BJ (cell line): ENCODE measurements at places on chromosomes 2 and 18.

- no peak for DNase-seq
These were observed 28.4 kb upstream of the NABP1 start for GRCh38 chr2:191649519-191649918.

- DNase-seq: no peak
These were observed 90.5 kb downstream of the LRATD1 start for GRCh38 chr2:14722904-14723570.

DNA sequence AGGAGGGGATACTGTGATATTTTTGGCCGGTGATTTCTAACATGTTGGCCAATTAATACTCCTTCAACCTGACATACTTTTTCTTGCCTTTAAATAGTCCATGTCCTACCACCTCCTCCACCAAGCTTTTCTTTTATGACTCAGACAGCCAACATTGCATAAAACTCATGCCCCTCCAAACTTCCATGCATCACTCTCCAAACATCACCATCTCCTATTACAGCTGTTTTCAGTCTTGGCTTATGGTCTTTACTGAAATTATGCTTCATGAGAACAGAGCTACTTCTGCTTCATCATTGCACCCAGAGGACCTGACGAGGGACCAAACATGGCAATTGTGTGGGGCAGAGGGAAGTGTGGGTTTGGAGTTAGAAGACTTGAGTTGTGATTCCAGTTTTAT, 305.4 kb downstream of the LPIN1 start:
- DNase-seq: no peak

DNA sequence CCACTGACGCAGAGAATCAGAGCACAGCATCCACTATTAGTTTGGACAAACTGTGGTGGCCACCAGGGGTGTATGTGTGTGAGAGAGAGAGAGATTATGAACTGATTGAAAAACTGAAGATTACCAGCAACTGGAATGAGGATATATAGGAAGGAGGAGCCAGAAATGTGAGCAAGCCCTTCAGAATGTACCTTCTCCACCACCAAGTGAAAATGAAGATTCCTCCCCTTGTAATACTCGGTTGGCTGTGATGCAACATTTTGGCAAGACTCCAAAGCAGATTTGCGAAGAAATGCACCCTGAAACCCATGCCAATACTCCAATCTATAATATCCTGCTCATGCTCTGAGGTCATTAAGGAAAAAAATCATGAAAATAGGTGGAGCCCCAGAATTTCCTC, 121.2 kb upstream of the SLC35G4 start:
- no peak for DNase-seq

DNA sequence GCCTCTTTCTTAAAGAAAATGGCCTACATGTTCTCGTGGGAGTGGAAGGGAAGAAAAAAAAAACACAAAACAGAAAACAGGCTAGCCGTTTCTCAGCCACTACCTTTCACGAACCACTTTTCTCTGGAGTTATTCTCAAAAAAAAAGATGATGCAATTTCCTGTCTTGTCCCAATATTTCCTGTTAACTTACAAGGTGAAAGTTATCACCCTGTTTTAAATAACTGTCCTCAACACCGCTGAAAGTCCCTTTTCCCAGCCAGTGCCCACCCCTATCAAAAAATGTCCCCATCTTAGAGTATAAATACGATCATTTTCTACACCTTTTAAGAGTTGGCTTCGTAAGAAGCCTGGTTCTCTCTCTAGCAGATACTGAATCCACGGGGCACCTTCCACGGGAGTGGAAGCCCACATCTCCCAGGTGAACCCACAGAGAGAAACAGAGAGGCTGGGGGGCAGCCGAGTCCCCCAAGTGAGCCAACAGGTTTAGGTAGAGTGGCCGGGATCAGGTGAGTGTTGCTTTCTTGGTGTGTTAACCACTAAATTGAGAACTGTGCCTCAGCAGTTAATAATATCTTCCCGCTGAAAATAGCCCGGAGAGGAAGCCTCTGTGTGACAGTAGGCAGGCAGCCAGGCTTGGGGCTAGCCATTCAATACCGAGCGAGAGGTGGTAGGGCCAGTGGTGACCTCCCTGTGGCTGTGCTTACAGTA, 15.9 kb downstream of the SMAD7 start:
- no peak for DNase-seq

GRCh38 chr2:151363709-151364108, 6.3 kb downstream of the TNFAIP6 start:
- DNase-seq: no peak

DNA sequence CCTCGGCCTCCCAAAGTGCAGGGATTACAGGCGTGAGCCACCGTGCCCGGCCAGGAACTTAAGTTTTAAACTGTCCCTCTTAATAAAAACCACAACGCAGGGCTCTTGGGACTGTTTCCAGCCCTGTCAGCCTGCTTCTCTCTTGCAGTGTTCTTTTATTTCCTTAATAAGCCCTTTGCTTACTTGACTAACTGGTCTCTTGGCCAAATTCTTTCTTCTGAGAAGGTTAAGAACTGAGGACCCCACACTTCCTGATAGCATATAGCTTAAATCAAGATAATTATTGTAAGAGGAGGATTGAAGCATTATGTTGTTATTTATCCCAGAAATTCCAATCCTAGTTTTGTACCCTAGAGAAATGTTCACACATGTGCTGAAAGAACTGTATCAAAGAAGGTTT, 128.2 kb upstream of the UXS1 start:
- no peak for DNase-seq

GRCh38 chr2:8371653-8372052, 310.2 kb upstream of the ID2 start:
- DNase-seq: no peak

DNA sequence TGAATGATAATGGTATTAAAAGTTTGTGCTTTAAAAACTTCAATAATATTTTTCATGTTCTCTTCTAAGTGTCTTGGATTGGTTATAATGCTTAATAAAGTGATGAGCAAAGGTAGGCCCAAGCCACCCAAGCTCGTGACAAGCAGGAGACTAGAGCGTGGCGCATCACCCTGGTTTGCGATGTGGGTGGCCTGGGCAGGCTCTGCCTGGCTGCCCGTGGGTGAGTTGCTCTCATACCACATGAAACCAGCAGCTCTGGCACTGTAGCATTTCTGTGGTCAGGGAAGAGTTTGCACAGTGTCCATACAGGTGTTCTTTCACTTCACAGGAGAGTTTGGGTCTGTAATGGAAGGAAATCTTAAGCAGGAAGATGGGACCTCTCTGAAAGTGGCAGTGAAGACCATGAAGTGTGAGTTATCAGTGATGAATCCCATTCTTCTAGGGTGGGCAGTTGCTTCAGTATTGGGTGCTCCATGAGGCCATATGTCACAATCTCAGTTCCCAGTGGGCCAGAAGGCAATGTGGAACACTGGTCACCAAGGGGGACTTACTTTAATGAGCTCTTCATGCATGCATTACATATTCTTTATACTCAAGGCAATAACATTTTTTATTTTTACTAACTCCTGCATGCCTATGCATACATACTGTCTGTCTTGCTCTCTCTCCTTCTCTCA, 51.4 kb upstream of the TMEM87B start:
- no peak for DNase-seq

DNA sequence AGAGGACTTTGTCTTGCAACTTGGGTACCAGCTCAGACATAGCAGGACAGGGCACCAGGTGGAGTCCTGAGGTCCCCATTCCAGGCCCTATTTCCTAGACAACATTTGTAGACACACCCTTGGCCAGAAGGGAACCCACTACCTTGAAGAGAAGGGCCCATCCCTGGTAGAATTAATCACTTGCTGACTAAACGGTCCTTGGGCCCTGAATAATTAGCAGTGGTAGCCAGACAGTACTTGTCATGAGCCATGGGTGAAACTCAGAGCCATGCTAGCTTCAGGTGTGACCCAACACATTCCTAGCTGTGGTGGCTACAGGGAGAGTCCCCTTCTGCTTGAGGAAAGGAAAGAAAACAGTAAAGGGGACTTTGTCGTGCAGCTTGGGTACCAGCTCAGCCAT, 28.5 kb upstream of the ACTR2 start:
- DNase-seq: no peak

DNA sequence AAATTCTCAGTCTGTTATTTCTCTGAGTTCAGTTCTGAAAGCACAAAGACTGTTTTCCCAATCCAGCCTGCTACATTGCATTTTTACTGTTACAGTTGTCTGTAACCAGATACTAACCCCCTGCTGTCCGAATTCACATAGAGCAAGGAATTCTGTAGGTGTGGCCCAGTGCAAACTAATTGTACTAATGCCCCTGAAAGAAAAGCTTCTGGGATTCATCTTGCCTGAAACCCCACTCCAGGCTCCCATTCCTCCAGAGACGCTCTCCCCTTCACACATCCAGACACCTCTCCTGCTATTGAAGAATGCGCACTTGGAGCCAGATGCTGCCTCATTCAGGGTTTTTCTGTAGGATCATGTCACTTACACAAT, 127.0 kb downstream of the TTC32 start:
- no peak for DNase-seq

DNA sequence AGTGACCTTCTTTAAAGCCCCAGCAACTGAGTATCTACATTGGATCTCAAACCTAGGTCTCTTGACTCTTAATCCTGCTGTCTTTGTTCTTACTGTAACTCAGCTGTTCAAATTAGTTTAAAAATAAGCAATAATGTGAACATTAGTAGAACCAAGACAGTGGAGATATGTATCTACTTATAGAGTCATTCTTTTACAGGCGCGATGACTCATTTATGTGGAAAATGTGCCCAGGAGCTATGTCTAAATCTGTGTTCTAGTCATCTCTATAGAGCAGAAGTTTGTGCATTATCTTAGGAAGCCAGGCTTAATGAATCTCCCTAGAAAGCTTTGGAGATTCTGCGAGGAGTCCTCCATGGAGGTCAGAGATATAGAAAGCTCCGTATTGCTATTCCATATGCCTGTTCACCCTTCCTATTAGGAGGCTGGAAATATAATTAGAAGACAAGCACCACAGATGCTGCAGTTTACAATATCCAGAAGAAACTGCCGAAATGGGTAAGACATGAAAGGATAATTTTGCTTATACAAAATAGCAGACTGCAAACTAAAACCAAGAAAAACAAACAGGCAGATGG, 211.6 kb downstream of the TRIB2 start:
- DNase-seq: peak; percentile 68

DNA sequence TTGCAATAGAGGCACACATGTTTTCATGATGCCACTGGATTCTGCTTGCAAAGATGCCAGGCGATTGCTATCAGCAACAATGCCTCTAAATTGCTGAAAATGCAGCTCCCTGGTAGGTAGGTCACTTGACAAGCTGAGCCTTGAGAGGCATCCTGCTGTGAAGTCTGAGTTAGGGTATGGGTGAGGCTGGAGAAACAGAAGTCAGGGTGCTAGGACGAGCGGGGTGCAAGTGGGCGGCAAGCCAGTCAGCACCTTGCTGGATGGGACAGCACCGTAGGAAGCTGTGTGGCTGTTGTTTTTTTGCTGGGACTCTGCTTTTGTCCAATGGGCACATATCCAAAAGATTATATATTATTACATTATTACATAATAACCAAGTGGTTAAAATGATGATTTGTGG, 10.5 kb upstream of the CLIP4 start:
- DNase-seq: no peak

GRCh38 chr2:18723219-18723618, 133.8 kb upstream of the NT5C1B start:
- DNase-seq: no peak

- DNase-seq: peak; percentile 49
These were observed 65.1 kb downstream of the MBP start for GRCh38 chr18:77067291-77068061.

DNA sequence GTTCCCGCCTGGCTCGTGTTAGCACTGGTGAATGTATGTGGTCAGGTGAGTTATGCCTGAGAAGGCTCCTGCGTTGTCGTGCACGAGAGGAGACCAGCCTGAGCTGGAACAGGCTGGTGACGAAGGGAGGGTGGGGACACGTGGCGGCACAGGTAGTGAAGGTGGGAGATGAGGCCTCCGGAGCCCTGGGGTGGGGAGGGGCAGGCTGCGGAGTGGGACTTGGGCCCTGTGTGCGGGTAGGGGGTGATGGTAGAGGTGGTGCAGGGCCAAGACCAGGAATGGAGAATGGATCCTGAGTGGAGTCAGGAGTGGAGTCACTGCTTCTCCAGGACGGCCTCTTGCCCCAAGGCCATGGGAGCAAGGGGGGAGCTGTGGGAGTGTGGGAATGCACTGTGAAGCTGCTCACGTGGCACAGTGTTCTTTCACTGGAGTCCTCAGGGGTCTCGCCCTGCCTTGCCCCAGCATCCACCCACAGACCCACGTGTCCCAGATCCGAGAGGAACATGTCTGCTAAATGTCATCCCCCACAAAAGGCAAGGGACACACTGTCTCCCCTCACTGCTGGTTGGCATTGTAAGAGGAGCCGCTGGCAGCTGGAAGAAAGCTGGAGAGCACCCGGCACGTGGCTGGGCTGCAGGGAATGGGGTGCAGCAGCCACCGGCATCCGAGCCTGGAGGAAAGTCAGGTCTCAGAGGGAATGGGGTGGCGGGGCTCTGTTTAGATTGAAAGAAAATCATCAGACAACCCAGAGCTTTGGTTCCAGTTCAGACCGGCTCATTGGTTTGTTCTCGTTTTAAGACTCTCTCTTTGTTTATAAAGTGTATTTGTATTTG, 63.7 kb downstream of the CYP26B1 start:
- no peak for DNase-seq

GRCh38 chr2:230746213-230746612, 33.6 kb downstream of the CAB39 start:
- DNase-seq: no peak

GRCh38 chr18:3748086-3748485, 298.1 kb downstream of the TGIF1 start:
- DNase-seq: no peak

DNA sequence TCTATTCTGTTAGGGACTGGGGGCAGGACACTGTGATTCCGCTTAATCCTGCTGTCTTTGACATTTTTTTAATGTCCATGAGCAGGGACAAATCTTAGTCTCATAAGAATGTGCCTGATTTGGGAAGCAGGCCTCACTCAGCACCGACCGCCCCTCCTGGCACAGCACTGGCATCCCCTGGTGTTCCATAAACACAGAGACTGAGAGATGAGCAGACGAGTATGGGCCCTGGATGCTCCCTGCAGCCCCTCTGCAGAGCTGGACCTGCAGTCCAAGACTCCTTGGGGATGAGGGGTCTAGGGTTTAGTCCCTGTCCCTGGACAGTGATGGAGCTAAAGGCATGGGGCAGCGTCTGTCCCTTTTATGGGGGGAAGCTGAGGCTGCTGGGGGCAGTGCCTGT, 81.6 kb downstream of the NDUFA10 start:
- no peak for DNase-seq

GRCh38 chr2:43368483-43369385, 142.3 kb upstream of the ZFP36L2 start:
- no peak for DNase-seq

- DNase-seq: no peak
These were observed 654.7 kb upstream of the FANCL start for GRCh38 chr2:58895857-58896256.

- DNase-seq: no peak
These were observed 4.6 kb upstream of the UGP2 start for GRCh38 chr2:63837036-63837594.
